ENCODE measurements at places on chromosomes 13 and 19.
A peak's percentile ranks its signal among the peaks of the same experiment; 100 is the strongest.

GRCh38 chr13:69641773-69642172 is 465.9 kb upstream of the ATXN8OS start:
- no peak for DNase-seq

DNA sequence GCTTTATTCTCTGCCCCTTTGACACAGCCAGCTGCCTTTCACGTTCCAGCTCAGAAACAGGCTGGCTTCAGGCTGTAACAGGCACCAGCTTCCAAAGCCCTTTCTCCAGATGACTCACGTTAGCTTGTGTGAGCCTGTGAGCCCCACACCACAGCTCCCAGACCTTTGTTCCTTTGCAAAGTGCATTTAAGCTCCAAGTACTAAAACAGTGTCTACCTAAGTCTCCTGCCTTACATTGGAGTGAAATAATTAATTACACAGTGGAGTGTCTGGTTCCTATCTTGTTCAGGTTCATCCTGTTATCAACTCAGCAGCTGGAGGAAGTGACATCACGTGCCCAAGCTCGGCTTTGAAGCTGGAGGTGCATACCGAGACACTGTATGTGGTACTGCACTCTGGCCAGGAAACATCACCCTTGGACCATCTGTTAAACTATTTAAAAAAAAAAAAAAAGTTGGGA is 475.8 kb downstream of the FOXO1 start:
- peak; percentile 71 for DNase-seq

- DNase-seq = no peak
Observed at GRCh38 chr13:57675526-57675925, 44.0 kb downstream of the PCDH17 start.

GRCh38 chr13:110485604-110486003 is 75.9 kb downstream of the RAB20 start:
- no peak for DNase-seq

GRCh38 chr13:110528911-110529310 is 32.6 kb downstream of the RAB20 start:
- no peak for DNase-seq

- no peak for DNase-seq
Observed at GRCh38 chr19:18601875-18602274, 4.7 kb downstream of the CRLF1 start.

GRCh38 chr13:53782488-53782961 is 753.9 kb downstream of the OLFM4 start:
- DNase-seq = peak; percentile 94

- no peak for DNase-seq
Observed at GRCh38 chr13:74487091-74487722, 353.0 kb upstream of the KLF12 start.

DNA sequence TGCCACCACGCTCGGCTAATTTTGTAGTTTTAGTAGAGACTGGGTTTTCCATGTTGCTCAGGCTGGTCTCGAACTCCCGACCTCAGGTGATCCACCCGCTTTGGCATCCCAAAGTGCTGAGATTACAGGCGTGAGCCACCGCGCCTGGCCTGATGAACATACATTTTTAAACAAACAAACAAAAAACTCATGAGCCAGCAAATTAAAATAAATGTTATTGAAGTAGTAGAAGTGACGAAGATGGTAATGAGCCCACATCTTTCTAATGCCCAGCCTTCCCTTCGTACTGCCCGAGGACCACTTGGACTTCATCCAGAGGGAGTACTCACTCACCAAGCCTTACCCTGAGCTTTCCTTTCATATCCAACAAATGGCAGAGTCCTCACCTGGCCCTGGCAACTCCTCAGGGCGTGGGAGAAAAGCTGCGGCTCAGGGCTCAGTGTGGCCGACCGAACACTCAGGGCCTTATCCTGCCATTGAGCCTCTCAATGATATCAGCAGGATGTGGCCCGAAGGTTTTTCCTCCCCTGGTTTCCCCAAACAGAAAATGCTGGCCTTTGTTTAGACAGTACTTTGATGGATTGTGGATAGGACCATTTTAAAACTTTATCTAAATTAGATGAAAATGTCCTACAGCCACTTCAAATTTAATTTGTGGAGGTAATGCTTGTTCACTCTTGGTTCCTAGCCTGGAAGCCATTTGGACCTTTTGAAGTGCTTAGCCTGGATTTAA is 22.8 kb upstream of the ABCC4 start:
- no peak for DNase-seq

GRCh38 chr13:70388935-70389334 is 280.7 kb upstream of the KLHL1 start:
- DNase-seq = no peak

GRCh38 chr13:25752957-25753551 is 298.8 kb downstream of the SHISA2 start:
- DNase-seq = no peak

GRCh38 chr19:31054430-31054829 is 294.8 kb downstream of the TSHZ3 start:
- DNase-seq = no peak

DNA sequence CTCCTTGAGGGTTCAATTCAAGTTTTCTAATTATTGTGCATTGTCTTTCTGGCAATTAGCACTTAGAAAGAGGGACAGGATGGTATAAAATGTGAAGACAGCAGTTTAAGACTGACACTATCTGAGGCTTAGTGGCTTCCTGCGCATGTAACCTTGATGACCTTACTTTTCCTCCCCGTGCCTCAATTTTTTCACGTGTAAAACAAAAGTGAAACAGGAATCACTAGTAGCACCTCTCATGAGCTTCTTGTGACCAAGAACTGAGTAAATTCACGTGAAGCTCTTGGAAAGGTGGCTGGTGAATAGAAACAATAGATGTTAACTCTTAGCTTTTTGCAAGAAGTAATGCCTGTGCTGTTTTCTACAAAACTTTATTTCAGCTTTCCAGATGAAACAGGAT is 233.9 kb downstream of the LMO7 start:
- DNase-seq = no peak

GRCh38 chr19:41325947-41326706 is 16.2 kb downstream of the CCDC97 start:
- peak; percentile 54 for DNase-seq

GRCh38 chr13:26626271-26626670 is 68.8 kb downstream of the WASF3 start:
- peak; percentile 93 for DNase-seq

DNA sequence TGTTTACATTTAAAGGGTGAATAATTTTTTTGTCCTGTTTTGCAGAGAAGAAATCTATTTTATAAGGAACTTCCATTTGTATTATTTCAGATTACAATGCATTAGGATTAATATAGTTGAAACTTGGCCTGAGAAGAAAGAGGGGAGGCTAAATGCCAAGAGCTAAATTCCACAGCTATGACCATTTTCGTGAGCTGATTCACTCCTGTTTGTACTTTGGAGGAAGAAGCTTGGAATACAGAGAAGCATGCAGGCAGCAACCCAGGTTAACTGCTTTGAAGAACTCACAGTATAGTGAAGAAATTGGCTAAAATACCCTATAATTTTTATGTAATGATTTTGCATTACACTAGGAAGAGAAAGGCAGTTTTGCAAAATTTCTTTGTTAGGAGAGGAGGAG is 309.4 kb upstream of the KLF12 start:
- no peak for DNase-seq

DNA sequence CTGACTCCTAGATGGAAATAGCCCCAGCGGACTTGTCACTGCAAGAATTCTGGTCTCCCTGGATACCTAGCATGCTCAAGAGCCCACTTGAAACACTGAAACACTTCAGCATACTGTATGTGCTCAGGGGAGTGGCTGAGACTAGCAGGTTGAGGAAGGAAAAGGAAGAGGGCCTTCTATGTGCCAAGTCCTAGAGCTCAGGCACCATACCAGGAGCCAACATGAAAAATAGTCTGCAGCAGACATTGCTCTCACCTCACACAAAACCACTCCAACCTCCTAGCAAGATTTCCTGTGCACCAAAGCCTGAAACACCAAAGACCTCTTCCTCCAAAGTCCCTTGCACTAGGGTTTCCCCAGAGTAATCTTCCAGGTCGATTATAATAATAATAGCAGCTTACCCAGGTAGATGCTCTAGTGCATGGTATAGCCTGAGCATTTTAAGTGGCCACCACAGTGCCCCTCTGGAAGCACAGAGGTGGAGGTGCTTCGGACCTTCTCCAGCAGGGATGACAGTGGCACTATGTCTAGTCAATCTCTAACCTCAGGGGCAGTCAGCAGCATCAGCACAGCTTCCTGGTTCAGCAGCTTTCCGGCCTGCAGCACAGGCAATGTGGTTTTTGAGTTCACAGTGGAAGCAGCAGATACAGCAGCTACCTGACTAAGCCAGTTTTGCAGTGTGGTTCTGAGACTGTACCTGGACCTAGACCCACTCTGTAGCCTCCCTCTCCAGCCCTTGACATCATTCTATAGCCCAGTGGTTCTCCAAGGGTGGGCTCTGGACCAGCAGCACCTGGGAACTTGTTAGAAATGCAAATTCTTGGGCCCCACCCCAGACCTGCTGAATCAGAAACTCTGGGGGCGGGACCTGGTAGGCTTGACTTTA is 45.6 kb upstream of the UBE2L5 start:
- no peak for DNase-seq

- peak; percentile 18 for DNase-seq
Observed at GRCh38 chr19:51096473-51097165, 11.6 kb downstream of the CTU1 start.

GRCh38 chr13:51801631-51802099 is 2.3 kb downstream of the DHRS12 start:
- DNase-seq = no peak

- no peak for DNase-seq
Observed at GRCh38 chr13:92403606-92404005, 823.0 kb upstream of the GPC6 start.

- DNase-seq = no peak
Observed at GRCh38 chr19:11418549-11419506, at the start of gene RGL3. RGL3 (minus strand) TSS chr19:11419314; CDS start chr19:11419278, 36 bp downstream.

DNA sequence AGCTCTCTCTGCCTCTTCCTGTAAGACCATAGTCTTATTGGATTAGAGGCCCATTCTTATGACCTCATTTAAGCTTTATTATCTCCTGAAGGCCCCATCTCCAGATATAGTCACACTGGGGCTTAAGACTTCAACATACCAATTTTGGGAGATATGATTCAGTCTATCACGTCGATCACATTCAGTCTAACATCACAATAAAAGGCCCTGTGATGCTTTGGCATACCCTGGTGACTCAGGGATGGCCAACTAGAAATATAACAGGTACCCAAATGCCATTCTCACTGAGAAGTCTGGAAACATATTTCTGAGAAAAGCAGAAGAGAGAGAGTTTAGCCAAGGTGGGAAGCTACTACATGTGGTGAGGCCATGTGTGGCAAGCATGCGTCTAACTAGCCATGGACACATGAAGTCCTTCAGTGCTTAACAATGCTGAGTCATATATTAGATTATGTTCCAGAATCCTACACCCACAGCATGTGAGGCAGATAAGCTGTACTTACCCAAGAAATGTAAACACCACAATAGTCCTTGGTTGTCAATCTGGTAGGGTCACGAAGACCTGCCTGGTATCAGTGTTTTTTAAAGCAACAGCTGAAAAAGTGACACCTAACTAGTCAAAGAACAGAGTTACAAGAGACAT is 485.1 kb downstream of the FOXO1 start:
- no peak for DNase-seq

DNA sequence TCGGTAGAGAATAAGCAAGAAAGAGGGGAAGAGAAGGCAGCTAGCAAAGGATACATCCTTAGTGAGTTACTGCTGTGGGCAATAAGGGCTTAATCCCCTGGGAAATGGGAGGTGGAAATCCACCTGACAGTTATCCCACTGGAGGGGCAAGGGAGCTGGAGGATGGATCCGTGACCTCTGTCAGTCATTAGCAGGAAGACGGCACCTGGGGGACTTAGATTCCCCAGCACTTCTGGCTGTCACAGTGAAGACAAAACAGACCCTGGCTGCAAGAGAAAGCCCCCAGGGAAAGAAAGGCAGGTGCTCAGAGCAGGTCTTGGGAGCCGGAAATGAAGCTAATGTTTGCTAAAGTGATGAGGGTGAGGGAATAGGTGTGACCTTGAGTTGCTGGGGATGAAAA is 70.4 kb upstream of the MRI1 start:
- DNase-seq = no peak

DNA sequence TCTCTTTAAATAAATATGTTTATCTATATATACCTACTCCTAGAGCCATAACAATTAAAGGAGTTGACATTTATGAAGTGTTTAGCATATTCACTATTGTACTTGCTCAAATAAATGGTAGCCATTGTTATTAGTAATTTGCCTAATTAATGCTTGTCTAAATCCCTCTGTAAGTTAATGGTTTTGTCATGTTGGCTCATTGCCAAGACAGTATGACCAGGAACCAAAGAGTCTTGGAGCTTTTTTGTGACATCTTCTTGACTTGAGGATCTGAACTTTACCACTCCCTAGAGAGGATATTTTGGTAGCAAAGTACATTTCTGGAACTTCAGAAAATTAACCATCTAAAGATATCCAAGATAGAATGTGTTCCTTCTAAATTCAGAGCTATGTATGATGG is 15.5 kb downstream of the FRY start:
- no peak for DNase-seq

DNA sequence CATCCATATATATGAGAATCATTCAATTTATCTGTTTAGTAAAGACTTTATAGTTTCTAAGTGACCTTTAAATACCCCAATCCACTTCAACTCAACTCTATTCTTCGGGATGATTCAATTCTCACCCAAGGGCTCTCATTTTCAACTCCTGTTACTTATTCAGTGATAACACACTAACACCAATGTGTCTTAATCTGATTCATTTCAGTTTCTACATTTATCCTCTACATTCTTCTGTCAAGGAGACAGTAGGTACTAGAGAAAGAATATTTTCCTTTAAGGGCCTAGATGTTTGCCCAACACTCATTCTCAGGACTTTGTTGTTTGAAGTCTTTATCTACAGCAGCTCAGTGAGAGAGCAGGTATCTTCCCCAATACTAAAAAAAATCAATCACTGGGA is 7.1 kb downstream of the ARGLU1 start:
- DNase-seq = no peak

DNA sequence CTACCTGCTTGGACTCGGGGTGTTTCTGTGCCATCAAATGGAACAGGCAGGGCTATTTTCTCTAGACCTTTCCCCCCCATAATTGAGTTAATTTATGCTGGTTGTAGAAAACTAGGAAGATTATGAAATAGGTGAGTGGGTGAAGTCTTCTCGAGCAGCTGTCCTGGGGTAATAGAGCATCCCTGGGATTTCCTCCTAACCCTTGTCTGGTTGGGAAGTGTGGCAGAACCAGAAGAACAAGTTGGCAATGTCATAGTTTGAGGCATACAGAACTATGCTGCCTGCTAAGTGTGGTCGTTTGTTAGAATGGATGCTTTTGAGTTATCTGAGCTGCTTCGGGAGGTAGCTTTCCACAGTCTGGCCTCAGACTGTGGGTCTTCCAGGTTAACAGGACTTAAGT is 3.7 kb downstream of the GATAD2A start:
- no peak for DNase-seq

DNA sequence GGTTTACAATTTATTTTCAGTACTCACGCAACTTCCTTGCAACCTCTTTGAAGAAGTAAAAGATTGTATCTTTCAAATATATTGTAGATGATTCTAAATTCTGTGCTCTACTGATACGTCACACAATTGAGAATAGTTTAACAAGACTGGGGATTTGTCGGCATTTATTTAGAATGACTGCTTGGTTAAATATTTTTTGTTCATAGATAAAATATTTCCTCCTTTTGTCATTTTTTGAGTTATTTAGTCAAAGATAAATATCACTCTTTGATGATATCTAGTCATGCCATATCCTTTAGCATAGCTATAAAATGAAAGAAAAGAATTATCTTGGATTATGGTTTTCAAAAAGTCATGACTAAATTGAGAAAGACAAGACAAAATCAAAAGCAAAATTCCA is 2747.8 kb downstream of the PCDH9 start:
- no peak for DNase-seq

- no peak for DNase-seq
Observed at GRCh38 chr19:28631961-28632360, 581.0 kb downstream of the UQCRFS1 start.
